ENCODE measurements at places on chromosomes 4 and X.

- no peak for DNase-seq
These were observed 150.5 kb downstream of the RAP1GDS1 start for GRCh38 chr4:98411731-98412130.

GRCh38 chr4:88188738-88189417 lies 30.4 kb upstream of the ABCG2 start:
- no peak for DNase-seq

DNA sequence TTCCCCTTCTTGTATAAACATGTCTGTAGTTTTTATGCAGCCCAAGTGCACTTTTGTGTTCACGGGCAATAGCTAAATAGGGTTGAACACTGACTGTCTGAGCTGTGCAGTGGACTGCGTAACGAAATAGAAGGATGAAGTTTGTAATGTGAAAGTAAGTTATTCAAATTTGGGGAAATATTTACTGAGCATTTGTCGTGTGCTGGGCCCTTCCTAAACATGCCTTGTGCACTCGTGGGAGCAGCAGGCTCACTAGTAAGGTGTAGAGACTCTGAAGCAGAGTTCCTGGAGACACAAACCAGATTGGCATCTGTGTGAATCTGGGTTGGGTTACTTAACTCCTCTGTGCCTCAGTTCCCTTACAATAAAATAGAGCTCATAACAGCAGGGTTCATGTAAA lies 51.7 kb upstream of the C1QTNF7 start:
- DNase-seq: no peak

- no peak for DNase-seq
These were observed 24.9 kb upstream of the SGMS2 start for GRCh38 chr4:107799669-107800450.
